ENCODE measurements at places on chromosomes 6 and 20. TPM values are rescaled to one million over a fixed set of nuclear protein-coding genes. Genes with fewer than 3 reads are reported as not detected.

- no peak for DNase-seq
Measured at GRCh38 chr20:41226426-41226825, 89.1 kb downstream of the PLCG1 start.

Gene FAM110A
- polyA plus RNA-seq: 13.2 TPM

DNA sequence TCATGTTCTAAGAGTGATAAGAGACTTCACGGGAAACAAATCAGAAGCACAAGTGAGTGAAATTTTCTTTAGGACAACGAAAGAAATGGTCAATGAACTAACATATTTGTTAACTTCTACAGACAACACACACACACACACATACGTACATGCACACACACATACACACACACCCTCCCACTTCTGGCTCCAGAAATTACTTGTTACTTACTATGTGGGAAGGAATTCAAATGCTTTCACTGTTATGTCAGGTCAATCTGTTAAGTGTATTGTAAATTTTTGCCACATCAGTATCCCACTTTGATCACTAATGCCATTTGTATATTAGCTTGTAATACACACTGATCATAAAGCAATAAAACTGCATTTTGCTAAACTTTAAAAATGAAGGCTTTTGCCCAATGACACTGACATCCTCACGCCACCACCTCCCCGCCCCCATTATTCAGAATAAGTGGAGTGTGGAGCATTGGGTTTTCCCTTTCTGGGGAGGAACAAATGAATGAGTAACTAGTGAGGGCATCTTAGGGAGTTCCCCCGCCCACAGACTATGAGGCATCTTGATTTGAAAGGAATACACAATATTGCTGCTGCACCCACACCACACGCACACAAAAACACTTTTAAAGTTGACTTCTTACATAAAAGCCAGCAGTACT lies 76.2 kb downstream of the ATXN1 start:
- DNase-seq: no peak

- DNase-seq: no peak
Measured at GRCh38 chr6:52900536-52900935, 9.0 kb downstream of the GSTA3 start.

GRCh38 chr6:160662429-160662828 lies 1.6 kb downstream of the LPA start:
- no peak for DNase-seq
